ENCODE measurements at places on chromosomes 4 and X. TPM values are rescaled to one million over a fixed set of nuclear protein-coding genes. Genes with fewer than 3 reads are reported as not detected.

Gene FAM149A
- 9.7 TPM for total RNA-seq

Gene CXXC4
- total RNA-seq: not detected

Gene PDE5A
- total RNA-seq: 8.2 TPM

Gene DDX3X
- total RNA-seq: 114 TPM

Gene FGF16
- 0.05 TPM for total RNA-seq

Gene SEL1L3
- 41.6 TPM for total RNA-seq

Gene ANAPC10
- total RNA-seq: 20.6 TPM

Gene ADH1B
- 632 TPM for total RNA-seq

Gene PNMA6F
- not detected for total RNA-seq

Gene POU3F4
- not detected for total RNA-seq

Gene LAGE3
- total RNA-seq: 37.9 TPM

Gene UGT2A1
- not detected for total RNA-seq

Gene COX18
- 18.4 TPM for total RNA-seq

Gene CLIC2
- 5.2 TPM for total RNA-seq

Gene GCNA
- 5.6 TPM for total RNA-seq

Gene PRDM8
- 3.5 TPM for total RNA-seq

Gene CYBB
- total RNA-seq: not detected

Gene TBC1D9
- 20.4 TPM for total RNA-seq

Gene MAGEC1
- total RNA-seq: not detected

Gene CLNK
- total RNA-seq: not detected

Gene GNRHR
- total RNA-seq: not detected

Gene MAP7D2
- 0.34 TPM for total RNA-seq

Gene DUX4
- total RNA-seq: not detected

Gene SPP1
- not detected for total RNA-seq

Gene VSIG1
- total RNA-seq: not detected

Gene SNCA
- not detected for total RNA-seq

Gene ARAP2
- total RNA-seq: 1.1 TPM

Gene TEX13D
- total RNA-seq: not detected

Gene AMOT
- 1.3 TPM for total RNA-seq

Gene PPP2R2C
- not detected for total RNA-seq

Gene CXCL6
- total RNA-seq: 87.1 TPM

Gene CDKN2AIP
- total RNA-seq: 9.7 TPM

Gene TRAM1L1
- 1.3 TPM for total RNA-seq

Gene SHISA3
- 71.1 TPM for total RNA-seq

Gene RBM47
- 1.6 TPM for total RNA-seq

Gene TMSB15C
- 0.73 TPM for total RNA-seq

Gene MYOZ2
- not detected for total RNA-seq

Gene FAM13A
- total RNA-seq: 25.2 TPM

Gene OTC
- total RNA-seq: not detected

Gene TCEAL7
- 8.0 TPM for total RNA-seq

Gene UGT2B15
- not detected for total RNA-seq

Gene POU4F2
- not detected for total RNA-seq

Gene DOK7
- total RNA-seq: not detected

Gene GIMD1
- total RNA-seq: not detected

Gene ADAM29
- not detected for total RNA-seq

Data from cardiac ventricle fibroblast (primary cell).